Activated CD4-positive, alpha-beta T cell treated with anti-CD3 and anti-CD28 coated beads, Interleukin-2, amount 50 U/mL, for 24 hours (primary cell): ENCODE measurements at places on chromosomes 11 and 22.
A peak's percentile ranks its signal among the peaks of the same experiment; 100 is the strongest.

DNA sequence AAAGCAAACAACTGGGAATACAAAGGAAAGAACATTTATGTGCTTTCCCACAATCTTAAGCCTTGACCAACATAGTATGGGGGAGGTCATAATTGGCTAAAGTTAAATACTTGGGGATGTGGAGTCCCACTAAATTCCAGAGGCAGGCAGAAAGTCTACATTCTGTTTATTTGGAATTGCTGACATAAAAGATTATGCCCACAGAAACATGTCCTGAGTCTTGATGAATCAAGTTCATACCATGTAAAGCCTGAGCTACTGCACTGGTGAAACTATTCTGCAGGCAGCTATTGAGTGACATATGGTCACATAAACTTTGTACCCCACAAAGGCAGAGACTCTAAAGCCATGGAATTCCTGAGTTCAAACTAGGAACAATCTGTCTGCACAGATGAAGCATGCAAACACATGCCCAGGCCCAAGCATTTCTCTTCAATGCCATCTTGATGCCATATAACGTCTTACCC, 69.9 kb upstream of the CHRM4 start:
- DNase-seq: no peak

GRCh38 chr11:78139422-78140391, at the start of gene ALG8:
ALG8 (minus strand) TSS chr11:78139626; CDS start chr11:78139588, 38 bp downstream.
- DNase-seq: peak; percentile 95

DNA sequence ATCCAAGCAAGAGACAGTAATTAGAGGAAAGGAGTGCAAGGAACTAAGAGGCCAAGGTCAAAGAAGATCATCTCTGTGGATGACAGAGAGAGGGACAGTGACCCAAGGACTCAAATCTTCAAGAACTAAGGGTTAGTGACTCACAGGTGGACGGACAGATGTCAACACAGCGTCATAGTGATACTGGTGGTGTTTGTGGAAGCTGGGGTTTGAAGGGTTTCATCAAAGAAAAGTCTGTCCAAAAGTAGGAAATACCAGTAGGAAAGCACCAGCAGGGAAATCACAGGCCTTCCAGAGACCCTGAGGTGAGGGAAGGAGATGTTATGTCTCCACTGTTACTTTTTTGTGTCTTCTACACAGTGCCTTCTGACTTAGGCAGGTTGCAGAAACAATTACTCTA, 32.2 kb downstream of the IL10RA start:
- no peak for DNase-seq

DNA sequence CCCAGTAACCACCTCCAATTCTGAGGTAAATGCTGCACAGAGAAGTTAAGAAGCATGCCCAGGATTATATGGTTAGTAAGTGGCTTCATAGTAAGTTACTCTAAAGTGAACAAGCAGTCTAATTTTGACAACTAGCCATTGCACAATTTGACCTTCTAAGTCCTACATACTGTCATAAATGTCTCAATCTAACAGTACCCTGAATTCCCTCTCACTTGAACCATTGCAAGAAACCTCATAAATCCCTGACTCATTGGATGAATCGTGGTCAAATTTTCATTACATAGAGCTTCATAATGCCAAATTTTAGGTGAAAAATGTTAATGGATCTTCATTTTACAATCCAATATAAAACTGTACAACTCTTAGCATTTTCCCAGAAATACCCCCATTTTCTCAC, 217.3 kb upstream of the GRIA4 start:
- no peak for DNase-seq

GRCh38 chr22:46026899-46027210, 49.9 kb upstream of the WNT7B start:
- no peak for DNase-seq
